A549 treated with Hydrocortisone at 1 μM for 4 hours (cell line): ENCODE measurements at places on chromosomes 7 and 10. TPM values are rescaled to one million over a fixed set of nuclear protein-coding genes. Genes with fewer than 3 reads are reported as not detected.

CLRN3 gene
- total RNA-seq = not detected in 5 replicates

SPDYE11 gene
- total RNA-seq = not detected in 5 replicates

CNPY1 gene
- total RNA-seq = not detected in 5 replicates

PON3 gene
- total RNA-seq = 32.2 to 41.8 TPM (median 37.0 TPM) in 5 replicates

TAX1BP1 gene
- total RNA-seq = 65.1 to 105 TPM (median 75.4 TPM) in 5 replicates

IFIT2 gene
- 1.4 to 2.7 TPM (median 2.0 TPM) in 5 replicates for total RNA-seq

CCDC172 gene
- not detected in 5 replicates for total RNA-seq

ACTL6B gene
- not detected in 5 replicates for total RNA-seq

AOAH gene
- total RNA-seq = 0.12 to 0.15 TPM in 2 of 5 replicates, not detected in the others

HOXA1 gene
- total RNA-seq = 2.4 to 3.6 TPM (median 3.3 TPM) in 5 replicates

WNT8B gene
- total RNA-seq = not detected in 5 replicates

PNLIPRP1 gene
- not detected in 5 replicates for total RNA-seq

CDC14C gene
- not detected in 5 replicates for total RNA-seq

SRPK2 gene
- total RNA-seq = 28.1 to 43.1 TPM (median 35.0 TPM) in 5 replicates
